ENCODE measurements at places on chromosomes 6 and 20.
A peak's percentile ranks its signal among the peaks of the same experiment; 100 is the strongest.

DNA sequence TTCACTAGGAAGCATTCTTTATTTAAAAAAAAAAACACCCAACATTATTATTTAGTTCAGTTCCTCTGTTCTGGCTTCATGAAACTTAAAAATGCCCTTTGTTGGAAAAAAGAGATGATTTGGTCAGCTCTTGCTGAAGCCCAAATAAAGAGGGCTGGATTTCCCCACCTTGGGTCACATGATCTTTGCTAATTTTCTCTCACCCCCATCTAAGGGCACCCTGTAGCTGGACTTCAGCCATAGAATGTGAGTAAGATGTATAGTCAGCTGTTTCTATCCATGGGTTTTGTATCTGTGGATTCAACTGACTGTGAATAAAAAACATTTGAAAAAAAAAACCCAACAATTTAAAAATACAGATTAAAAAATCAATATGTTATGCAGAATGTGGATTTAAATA is 213.9 kb upstream of the SULF2 start:
- DNase-seq: no peak

DNA sequence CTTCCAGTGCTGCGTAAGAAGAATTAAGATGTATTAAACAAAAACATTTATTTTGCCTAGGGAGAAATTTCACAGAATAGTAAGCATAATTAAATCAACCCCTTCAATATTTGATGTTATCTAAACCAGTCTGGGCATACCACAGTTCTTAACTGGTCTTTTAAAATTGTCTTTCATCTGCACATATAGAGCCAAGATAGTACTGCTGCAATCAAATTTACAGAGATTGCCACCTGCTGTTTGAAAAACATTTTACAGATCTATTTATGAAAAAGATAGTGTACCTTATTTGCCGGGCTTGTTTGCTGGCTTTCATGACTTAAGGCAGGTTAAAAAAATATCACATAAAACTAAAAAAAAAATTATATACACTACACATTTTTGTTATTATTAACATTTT is 323.2 kb downstream of the ADGRB3 start:
- no peak for DNase-seq

DNA sequence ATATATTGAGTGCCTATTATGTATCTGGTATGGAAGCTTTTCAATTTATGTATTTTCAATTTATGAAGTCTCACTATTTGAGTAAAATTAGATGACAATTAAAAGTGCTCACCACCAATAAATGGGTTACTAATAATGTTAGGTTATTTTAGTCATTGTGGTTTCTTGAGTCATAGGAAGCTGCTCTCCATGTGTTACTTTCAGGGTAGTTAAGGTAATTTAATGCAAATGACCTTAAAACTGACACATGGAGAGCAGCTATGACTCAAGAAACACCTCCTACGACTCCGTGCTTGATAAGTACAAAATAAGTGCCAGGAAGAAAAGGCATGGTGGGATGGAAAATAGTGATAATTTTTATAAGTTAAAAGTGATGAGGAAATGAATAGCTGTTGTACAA is 16.5 kb upstream of the TINAG start:
- no peak for DNase-seq

DNA sequence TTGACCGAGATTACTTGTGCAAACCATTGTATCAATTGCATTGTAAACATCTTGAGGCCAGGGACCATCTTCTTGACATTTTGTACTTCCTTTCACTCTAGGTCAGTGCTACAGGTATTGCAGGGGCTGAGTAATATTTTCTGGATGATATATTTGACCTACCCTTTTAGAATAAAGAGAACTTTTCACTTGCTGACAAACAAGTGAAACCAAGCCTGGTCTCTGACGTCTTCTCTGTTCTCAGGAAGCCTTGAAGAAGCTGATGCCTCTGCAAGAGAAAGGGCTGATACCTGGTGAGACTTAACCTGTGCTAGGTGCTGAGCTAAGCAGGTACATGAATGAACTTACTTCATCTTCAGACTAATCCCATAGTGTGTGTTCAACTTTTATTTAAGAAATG is 60.5 kb upstream of the GGTLC1 start:
- no peak for DNase-seq

- no peak for DNase-seq
Observed at GRCh38 chr6:30821862-30822784, 62.2 kb upstream of the DDR1 start.

DNA sequence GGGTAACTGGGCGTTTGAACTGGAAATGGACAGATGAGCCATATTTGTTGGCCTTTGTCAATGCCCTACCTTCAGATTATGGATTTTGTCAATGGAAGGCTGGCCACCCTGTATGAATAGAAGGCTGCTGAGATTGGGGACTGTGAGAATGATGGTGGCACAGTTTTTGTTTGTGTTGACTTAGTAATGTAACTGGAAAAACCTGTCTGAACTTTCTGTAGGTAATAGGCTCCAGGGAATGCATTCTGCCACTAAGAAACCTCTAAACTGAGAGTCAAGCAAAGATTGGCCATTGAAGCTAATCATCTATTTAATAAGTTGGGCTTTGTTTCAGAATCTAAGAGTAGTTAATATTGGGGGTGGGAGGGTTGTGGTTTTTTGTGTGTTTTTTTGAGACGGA is 97.5 kb downstream of the FOXO3 start:
- no peak for DNase-seq

DNA sequence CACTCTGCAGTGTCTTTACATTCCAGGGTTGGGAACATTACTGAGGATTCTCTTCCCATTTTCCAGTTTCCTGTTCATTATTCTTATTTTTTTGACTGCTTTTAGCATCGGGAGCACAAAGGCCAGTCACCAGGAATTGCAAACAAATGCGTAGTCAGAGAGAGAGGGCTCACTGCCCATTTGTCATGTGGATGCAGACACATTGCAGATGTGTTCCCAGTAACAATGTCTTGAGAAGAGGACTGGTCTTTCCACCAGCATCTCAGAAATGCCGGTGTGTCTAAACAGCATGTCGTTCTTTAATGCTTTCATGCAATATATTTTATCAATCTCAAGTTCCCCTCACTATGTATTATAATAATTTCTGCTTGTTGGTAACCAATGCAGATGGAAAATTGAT is 952 bp upstream of the TAAR6 start:
- no peak for DNase-seq

DNA sequence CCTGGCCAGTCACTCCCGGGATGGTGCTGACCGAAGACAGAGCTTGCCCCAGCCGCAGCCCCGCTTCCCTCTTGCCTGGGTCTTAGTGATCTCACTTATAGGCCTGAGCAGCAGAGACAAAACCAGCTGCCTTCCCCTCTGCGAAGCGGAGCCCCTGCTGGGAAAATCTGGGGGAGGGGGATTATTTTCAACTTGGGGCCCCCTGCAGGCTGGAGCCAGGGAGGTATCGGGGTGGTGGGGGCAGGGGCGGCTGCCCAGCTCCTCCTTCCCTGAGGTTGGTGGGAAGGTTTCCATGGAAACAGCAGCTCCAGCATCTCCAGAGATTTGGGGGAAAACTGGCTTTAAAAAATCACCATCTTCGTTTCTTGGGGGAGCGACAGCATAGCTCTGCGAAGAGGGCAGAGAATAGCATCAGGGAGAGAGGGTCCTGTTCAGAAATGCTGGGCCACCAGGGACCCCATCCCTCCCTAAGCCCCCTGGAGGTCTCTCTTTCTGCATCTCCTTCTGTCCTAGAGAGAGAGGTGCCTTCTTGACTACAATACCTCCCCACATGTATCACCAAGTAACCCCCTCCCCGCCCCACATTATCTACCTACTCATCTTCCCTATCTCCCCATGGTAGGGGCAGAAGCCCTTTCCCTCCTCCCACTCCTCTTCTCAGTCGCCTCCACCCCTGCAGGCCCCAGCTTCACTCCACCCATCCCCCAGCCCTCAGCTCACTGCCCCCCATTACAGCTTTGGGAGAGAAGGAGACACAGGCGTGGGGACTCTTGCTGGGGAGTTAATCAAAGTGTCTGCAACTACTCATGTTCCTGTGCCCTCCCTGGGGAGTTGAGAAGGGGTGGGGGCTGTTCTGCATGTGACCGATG is 88.4 kb upstream of the CCDC167 start:
- no peak for DNase-seq

- no peak for DNase-seq
Observed at GRCh38 chr6:22558288-22558882, 11.0 kb upstream of the HDGFL1 start.

GRCh38 chr6:63268574-63268973 is 51.2 kb downstream of the LGSN start:
- DNase-seq: no peak

GRCh38 chr20:6588296-6588695 is 179.2 kb upstream of the BMP2 start:
- DNase-seq: no peak

- no peak for DNase-seq
Observed at GRCh38 chr6:17633465-17634188, 33.5 kb downstream of the FAM8A1 start.

GRCh38 chr6:37059344-37060194 is 54.1 kb downstream of the FGD2 start:
- DNase-seq: peak; percentile 81

DNA sequence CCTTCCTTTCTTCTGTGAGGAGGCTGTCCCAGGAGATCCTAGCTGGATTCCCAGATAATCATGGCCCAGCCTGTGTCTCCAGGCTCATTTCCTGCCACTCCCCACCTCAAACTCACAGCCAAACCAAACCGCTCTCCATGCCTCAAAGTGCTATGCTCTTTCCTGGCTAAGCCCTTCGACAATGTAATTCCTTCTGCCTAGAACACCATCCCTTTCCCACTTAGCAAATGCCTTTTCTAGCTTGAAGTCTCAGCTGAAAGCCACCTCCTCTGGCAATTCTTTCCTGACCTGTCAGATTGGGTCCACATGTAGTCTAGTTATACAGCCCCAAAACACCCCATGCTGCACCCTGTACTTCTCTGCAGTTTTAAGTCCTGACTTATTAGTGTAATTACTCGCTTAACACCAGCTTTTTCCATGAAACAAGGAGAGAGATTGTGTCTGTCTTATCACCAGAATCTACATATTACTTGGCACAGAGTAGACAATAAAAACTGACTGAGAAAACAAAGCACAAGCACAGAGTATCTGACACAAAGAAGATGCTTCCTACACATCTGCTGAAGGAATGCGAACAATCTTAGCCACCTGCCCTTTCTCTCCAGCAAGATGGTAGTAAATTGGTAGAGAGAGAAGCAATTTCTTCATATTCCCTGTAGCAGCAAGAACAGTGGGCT is 5.4 kb downstream of the TRIM26 start:
- no peak for DNase-seq

DNA sequence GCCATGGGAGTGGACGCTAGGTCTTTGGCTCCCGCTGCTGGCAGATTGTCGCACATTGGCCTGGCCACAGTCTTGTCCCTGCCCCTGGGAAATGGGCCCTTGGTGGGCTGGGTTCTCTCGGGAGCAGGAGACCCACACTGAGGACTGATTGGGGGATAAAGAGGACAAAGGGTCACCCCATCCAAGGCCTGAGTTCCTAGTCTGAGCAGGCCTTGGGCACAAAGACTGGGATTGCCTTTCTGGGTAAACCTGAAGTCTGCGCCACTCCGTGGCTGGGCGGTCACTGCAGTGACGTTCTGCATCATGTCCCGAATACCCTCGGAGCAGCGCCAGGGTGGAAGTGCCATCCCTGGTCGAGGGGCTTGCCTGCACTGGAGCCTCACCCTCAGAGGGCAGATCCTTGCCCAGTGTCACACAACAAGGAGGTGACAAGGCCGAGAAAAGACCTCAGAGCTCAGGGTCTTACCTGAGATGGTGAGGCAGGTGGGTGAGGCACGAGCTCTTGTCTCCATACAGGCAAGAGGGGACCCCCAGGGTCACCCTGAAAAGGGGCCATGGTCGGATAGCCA is 36.1 kb upstream of the ZBP1 start:
- DNase-seq: peak; percentile 50

GRCh38 chr6:166411721-166412151 is 29.0 kb upstream of the MPC1 start:
- no peak for DNase-seq

DNA sequence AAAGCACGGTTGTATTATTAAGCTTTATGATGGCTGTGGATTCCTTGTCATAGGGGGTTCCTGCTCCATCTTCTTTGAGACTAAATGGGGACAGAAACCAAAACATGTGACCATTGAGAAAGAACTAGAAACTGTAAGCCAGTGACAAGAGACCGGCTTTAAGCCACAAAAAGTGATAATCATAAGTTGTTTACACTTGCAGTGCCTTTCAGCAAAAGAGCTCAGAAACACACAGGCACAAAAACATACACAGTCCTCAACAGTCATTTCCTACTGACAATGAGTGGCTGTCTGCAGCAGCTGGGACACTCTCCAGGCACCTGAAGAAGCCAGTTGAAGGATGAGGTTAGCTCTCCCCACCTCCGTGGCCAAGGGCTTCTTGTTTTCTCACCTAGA is 20.0 kb upstream of the UBE2J1 start:
- no peak for DNase-seq

- no peak for DNase-seq
Observed at GRCh38 chr6:154041001-154041400, 2.0 kb downstream of the OPRM1 start.

GRCh38 chr6:168626046-168626602 is 185.1 kb downstream of the SMOC2 start:
- DNase-seq: no peak

GRCh38 chr20:19975901-19976300 is 41.3 kb upstream of the NAA20 start:
- DNase-seq: no peak
